Karpas-422 (cell line): ENCODE measurements at places on chromosomes 7 and 10.

DNA sequence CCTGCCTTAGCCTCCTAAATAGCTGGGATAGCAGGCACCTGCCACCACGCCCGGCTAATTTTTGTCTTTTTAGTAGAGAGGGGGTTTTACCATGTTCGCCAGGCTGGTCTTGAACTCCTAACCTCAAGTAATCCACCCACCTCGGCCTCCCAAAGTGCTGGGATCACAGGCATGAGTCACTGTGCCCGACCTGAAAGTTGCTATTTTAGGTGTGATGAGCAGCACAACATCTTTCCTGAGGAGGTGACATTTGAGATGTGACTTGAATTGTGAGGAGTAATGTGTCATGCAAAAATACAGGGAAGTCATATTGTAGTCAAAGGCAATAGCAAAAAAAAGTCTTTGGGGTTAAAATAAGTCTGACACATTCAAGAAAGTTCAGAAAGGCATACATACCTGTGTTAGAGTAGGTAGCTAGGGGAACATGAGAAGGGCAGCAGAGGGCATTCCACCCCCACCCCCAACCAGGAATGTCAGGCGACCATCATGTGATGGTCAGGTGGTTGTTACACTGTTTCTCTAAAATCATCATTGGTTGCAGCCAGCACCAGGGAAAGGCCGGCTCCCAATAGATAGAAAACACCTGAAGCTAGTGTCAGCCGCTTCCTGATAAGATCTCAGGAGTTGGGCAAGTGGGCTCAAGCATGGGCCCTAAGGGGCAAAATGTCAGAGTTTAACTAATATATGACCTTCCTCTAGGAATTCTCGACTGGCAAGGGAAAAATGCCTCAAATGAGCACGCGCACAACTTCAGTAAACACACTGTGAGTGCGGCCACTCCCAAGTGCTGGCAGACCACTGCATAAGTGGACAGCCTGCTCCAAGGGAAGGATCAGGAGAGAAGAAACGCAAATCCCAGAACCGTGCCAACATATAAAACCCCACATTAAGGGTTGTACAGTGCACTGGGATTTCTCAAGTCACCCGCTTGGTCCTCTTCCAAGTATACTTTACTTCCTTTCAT lies at the start of gene TACC2:
Gene TACC2, plus strand, starts transcription at position 803 of the 964 bp plus-strand sequence. CDS start 32,819 bp downstream, outside the sequence.
- DNase-seq: no peak

DNA sequence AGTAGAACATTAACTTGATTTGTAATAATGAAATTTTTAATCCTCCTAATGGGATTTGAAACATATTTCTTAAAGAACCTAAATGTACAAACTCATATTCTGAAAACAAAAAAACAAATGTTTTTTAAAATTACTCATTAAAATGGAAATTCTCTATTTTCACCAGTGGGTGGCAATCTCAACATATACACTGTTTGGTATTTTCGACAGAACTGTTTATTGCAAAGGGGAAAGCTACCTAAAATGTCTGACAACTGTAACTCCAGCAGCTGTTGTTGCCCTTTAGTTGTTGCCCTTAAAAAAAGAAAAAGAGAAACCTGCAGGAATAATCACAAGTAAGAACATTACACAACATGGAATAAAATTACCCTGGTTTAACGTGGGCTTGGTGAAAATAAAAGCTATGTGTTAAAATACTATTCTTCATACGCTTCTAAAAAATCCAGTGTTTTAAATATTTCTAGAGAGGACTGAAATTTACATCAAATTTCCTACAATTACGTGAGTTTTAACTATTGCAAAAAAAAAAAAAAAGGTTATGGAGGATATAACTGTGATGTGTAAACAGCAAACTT lies 54.5 kb downstream of the COL1A2 start:
- DNase-seq: peak; percentile 74

DNA sequence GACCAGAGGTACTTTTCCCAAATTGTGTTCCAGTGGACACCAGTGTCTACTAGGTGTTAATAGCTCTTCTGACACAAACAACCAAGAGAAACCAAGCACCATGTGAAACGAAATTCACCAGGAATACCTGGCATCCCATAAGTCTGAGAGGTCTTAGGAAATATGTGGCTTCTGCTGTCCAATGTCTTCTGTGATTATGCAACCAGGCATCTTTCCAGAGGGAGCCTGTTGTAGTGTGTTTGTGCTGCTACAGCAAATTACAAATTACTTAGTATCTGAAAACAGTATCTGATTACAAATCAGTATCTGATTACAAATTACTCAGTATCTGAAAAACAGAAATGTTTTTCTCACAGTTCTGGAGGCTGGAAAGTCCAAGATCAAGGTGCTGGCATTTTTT lies 133.6 kb upstream of the NPVF start:
- DNase-seq: no peak

DNA sequence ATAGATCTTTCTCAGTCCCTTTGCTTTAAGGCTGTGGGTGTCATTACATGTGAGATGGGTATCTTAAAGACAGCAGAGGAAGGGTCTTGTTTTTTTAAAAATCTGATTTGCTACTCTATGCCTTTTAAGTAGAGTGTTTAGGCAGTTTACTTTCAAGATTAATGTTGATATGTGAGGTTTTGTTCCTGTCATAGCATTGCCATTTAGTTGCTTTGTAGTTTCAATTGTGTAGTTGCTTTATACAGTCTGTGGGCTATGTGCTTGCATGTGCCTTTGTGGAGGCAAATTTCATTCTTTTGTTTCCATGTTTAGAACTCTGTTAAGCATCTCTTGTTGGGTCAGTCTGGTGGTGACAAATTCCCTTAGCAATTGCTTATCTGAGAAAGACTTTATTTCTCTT lies 54.6 kb downstream of the ZNF783 start:
- DNase-seq: no peak

- no peak for DNase-seq
Observed at GRCh38 chr7:44486693-44487092, 3.8 kb downstream of the NUDCD3 start.

GRCh38 chr10:66627156-66627555 lies 298.7 kb upstream of the LRRTM3 start:
- DNase-seq: peak; percentile 80
